MG63 (cell line): ENCODE measurements at places on chromosomes 7 and 10. TPM values are rescaled to one million over a fixed set of nuclear protein-coding genes. Genes with fewer than 3 reads are reported as not detected.
A peak's percentile ranks its signal among the peaks of the same experiment; 100 is the strongest.

The ZNF467 gene
- not detected in 2 replicates for total RNA-seq

The PNLIPRP2 gene
- not detected in 2 replicates for total RNA-seq

The MYO3A gene
- not detected in 2 replicates for total RNA-seq

GRCh38 chr10:9645404-9645803, 1372.3 kb upstream of the CELF2 start:
- DNase-seq, result no peak

GRCh38 chr7:98795741-98796493, 73.9 kb downstream of the TMEM130 start:
- DNase-seq, result no peak

DNA sequence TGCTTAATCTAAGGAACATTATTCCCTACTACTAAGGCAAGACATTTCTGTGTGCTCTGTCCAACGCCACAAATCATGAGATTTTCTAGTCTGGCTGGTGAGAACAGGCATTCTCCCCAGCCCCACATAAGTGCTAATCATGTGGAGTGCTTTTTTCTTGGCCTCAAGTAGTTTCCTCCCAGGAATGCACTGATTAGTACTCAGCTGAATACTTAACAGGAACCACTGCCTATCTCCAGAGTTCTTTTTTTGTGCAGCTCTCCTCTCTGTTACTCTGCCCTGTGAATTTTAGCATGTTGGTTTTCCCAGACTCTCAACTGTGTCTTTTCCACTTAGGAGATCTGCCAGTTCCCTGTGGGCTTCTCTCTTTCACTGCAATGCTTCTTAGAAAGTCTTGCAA, 1098.5 kb upstream of the LRRTM3 start:
- no peak for DNase-seq

DNA sequence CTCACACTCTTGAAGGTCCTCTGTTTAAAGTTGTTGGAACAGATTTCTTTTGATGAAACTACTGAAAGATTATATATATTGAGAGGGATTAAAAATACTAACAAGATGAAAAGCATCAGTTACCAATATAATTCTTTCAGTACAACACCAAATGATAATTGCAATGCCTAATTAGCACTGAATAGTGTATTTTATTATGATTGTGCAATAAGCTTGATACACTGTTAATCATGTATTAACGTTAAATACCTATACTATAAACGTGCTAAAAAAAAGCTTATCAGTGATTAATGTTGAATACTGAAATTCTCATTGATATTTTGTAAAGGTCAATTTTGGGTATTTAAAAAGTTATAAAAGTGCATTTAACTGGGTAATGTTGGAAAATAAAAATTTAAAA, 61.5 kb downstream of the HIBADH start:
- DNase-seq, result no peak

GRCh38 chr7:24576171-24577025, 3.1 kb downstream of the PALS2 start:
- peak; percentile 46 for DNase-seq

- DNase-seq, result no peak
Observed at GRCh38 chr7:156780724-156781455, 112.1 kb downstream of the LMBR1 start.

DNA sequence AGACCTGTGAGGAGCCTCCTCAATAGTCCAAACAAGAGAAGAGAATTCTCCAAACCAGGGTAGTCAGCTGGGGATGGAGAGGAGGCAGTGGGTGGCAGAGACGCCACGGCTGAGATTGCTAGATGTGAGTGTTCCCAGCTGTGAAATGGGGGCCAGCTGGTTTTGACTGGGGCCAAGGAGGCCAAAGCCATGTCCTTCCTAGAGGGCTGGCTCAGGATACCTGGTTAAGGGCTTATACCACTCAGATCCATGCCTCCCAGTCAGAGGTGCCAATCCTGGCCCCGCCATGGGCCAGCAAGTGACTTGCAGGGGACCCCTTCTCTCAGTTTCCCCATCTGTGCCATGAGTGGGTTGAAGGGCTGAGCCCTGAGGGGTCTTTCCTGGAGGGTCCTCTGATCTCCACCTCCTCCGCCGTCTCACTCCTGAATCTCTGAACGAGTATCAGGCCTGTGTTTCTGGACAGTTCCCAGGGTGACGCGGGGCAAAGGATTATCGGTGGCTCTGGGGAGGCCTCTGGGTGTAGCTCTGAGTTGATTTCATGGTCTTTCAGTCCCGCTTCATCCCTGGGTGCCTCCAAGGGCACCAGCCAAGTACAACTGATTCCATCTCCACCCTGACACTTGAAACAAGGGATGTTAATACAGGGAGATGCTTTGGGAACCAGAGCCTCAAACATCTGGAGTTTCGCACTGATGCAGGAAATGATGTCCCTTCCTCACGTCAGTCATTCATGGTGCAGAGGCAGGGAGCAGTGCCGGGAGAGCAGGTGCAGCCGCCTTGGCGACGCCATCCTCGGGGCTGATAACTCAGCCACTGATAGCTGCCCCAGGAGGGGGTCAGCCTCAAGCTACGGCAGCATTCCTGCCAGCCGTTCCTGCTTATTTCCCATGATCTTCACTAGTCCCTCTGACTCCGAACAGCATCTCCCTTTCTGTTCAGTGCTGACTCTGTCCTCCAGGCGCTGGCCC, 126.7 kb downstream of the RGS10 start:
- no peak for DNase-seq

DNA sequence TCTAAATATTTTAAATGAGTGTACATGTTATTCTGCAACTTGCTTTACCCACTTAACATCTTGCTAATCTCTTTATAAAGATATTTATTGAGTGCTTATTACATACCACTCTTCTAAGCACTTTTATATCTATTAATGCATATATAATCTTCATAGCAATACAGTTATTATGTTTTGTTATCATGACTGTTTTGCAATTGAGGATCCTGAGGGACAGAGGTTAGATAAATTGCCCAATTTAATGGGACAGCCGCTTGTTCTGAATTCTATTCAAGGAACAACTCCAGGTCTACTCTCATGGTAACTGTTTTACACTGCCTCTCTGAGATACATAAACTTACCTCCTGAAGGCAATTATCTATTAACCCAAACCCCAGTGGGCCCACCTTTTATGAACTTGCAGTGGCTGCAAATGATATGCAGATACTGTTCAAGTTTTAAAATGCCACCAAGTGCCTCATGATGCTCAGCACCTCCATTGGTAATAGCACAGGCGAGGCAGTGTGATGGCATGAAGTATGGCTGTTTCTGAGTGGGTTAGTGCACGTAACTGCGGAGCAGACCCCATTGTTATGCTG, 60.5 kb downstream of the PON1 start:
- no peak for DNase-seq
